ENCODE measurements at places on chromosomes 6 and 20.

GRCh38 chr6:149233056-149233715, 84.3 kb upstream of the TAB2 start:
- DNase-seq: no peak

GRCh38 chr6:90544081-90544480, 42.8 kb downstream of the MAP3K7 start:
- peak; percentile 46 for DNase-seq

- DNase-seq: peak; percentile 76
Observed at GRCh38 chr6:12962987-12963386, 246.4 kb downstream of the PHACTR1 start.

DNA sequence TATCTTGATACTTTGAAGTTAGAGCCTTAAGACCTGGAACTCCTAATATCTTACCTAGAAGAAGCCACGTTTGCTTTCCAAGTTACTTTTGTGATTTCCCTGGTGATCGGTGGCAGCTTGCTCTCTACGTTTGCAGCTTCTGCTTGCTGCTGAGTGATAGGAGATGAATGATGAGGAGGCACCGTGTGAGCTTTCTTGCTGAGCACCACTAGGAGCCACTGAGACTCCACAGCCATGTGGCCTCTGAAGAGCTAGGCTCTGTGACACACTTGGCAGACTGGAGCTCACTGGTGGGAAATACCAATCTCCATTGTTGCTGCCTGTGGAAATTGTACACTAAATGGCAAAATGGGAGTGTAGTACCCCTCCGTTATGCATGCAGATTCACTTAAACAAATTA, 161.8 kb downstream of the IBTK start:
- DNase-seq: no peak

DNA sequence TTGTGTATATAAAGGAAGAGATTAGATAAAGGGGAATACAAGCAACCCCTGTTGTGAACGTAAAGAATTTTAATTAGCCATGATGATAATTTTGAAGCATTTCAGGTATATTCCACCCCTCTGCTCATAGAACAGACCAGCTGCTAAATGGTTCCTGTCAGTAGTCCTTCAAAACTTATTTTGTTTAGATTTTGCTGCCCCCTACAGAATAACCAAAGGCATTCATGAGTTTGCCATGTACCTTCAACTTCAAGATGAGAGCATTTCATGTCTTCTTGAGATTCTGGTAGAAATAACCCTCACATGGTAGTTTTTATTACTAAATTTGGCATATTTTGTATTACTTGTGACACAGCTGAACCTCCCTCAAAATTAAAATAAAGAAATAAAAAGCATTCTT, 1586.7 kb downstream of the HACE1 start:
- DNase-seq: peak; percentile 75

GRCh38 chr6:56683882-56684281, 41.2 kb upstream of the DST start:
- DNase-seq: no peak

GRCh38 chr6:73690056-73690455, 5.9 kb upstream of the CD109 start:
- no peak for DNase-seq

- DNase-seq: no peak
Observed at GRCh38 chr6:4667591-4667990, 108.6 kb upstream of the CDYL start.

- no peak for DNase-seq
Observed at GRCh38 chr20:17406051-17406590, 125.1 kb downstream of the BFSP1 start.

DNA sequence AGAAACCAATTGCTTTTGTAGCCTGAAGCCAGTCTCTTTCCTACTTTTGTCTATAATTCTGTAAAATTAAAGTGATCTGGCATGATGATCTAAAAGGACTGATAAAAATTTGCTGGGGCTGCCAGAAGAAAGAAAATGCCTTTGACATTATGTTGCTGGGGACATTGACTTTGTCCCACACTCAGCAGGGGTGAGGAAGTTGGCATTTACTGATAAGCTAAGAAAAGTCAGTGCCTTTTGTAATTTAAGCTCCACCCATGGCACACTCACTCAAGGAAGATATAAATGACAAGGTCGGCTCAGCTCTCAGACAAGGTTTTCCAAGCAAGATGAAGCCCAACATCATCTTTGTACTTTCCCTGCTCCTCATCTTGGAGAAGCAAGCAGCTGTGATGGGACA, at the start of gene SEMG1:
TSS of gene SEMG1 (plus strand) at position 309 of the 400 bp plus-strand sequence. CDS start at position 330, 21 bp downstream.
- DNase-seq: no peak
